Bone marrow (tissue), 2 donors: ENCODE measurements at places on chromosomes 3 and 15.
A peak's percentile ranks its signal among the peaks of the same experiment; 100 is the strongest.

DNA sequence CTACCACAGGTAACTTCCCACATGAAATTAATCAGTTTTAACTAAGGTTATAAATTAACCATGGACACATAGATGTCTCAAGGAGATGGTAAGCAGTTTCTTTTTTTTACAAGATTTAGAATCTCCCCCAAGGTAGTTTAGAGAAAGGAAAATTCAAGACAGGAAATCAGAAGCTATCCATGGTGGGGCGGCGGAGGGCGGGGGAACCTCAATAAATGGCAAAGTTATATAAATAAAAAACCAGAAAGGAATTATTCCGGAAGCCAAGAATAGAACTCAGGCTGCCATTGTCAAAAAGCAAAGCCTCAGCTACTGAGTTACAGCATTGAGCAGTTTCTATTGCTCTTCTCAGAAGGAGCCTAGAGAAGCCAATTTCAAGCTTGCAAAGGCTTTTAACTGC lies 172.1 kb upstream of the SMAD3 start:
- DNase-seq: no peak

- no peak for DNase-seq
Measured at GRCh38 chr3:190972840-190973270, 110.4 kb upstream of the GMNC start.

- peak; percentile 54 for DNase-seq
Measured at GRCh38 chr3:57060089-57060821, at the start of gene SPATA12. Gene SPATA12, plus strand, starts transcription at chr3:57060664. Its CDS starts 13,031 bp downstream, at chr3:57073695.

- no peak for DNase-seq
Measured at GRCh38 chr3:148190441-148190990, 507.2 kb upstream of the AGTR1 start.

DNA sequence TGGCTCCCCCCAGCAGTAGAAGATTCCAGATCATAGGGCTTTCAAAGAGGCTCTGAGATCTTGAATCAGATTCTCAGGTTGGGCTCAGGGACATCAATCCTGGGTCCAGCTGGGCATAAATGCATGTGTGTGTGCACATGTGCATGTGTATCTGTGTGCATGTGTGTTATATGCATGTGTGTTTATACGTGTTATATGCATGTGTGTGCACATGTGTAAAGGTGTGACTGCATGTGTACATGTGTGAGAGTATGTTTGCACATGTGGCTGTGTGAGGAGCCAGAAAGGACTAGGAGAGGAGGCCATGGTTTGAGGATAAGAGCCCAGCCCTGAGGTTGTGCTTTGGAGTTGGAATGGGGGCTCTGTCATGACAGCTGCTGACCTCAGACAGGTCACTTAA lies 1.8 kb upstream of the MAPKAPK3 start:
- no peak for DNase-seq
